NCI-H1092 treated with DMSO at 0.1 percent for 48 hours (cell line): ENCODE measurements at places on chromosomes 5 and 9.
A peak's percentile ranks its signal among the peaks of the same experiment; 100 is the strongest.

DNA sequence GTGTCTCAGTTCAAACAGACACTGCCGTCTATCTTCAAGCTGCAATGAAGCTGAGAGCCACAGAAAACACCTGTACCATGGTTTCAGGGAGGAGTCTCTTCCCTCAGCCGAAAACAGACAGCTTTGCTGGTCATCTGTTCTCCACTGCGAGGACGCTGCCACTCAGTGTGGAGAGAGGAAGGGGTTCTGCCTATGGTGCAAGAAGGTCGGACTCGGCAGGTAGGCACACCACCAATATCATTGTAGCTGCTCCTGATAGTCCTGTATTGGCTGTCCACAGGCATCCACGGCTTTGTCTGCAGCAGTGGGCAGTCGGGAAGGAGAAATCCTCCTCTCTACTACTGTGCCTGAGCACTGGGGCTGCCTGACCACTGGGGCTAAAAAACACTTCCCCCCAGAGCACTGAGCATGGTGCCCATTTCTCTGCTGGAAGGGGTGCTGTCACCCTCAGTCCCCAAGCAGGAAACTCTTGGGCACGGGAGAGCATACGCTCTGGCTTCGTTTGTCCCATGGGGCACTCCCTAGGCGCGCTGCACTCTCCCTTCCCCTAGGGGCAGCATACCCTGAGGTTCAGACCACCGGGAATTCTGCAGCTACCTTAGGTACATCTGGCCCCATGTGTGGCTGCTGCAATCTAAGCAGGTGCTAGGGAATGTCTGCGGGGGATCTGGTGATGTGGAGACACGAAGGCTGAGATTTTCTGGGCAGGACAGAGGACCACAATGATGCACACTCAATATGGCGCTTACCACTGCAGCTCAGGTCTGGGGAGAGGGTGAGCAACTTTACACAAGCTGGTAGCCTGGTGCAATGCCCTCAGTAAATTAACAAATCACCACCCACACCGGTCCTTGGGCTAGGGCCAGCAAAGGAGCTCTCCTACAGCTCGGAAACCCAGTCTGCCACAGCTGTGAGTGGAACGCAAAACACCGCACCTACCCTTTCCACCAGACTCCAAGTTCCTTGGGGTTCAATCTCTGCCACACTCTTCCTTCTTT lies 880.9 kb upstream of the SEMA6A start:
- DNase-seq = peak; percentile 14

GRCh38 chr9:131707050-131707449 lies 32.8 kb downstream of the RAPGEF1 start:
- no peak for DNase-seq

DNA sequence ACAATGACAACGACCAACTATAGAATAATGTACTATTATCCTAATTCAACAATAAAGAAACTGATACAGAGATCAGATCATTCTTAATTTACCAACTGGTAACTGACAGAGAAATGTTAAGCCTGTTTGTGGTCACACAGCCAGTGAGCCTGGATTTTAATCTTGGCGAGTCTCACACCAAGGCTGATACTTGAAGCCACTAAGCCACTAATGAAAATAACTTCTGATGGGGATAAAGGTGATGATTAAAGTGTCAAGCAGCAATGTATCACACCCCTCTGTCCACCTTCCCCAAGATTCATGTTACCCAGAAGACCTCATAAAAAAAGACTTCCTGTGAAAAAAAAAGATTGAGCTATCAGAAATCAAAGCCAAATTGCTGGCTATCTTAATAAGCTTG lies 350.5 kb downstream of the SPOCK1 start:
- DNase-seq = no peak

DNA sequence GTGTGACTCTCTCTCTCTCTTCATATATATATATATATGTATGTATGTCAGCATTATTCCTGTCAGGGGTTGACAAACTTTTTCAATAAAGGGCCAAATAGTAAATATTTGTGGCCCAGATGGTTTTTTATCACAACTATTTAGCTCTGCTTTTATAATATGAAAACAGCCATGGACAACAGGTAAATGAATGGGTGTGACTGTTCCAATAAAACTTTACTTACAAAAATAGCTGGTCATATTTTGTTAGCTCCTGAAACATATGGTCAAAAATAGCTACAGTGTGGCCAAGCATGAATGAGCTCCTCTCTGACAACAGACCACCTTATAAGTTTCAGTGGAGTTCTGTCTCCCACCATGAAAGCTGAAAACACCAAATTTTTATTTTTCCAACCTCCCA lies 21.6 kb downstream of the RAPGEF6 start:
- no peak for DNase-seq

- peak; percentile 77 for DNase-seq
These were observed 9.3 kb upstream of the ZDHHC12 start for GRCh38 chr9:128733256-128733655.
